Mesenteric fat pad (tissue), 1 donor: ENCODE measurements at places on chromosomes 7 and 10. TPM values are rescaled to one million over a fixed set of nuclear protein-coding genes. Genes with fewer than 3 reads are reported as not detected.

- no peak for DNase-seq
Observed at GRCh38 chr10:9289811-9290210, 1235.3 kb downstream of the GATA3 start.

- no peak for DNase-seq
Observed at GRCh38 chr7:146902728-146903127, 786.1 kb downstream of the CNTNAP2 start.

MYPN gene
- not detected for total RNA-seq

CYP2C8 gene
- 0.90 TPM for total RNA-seq

DNA sequence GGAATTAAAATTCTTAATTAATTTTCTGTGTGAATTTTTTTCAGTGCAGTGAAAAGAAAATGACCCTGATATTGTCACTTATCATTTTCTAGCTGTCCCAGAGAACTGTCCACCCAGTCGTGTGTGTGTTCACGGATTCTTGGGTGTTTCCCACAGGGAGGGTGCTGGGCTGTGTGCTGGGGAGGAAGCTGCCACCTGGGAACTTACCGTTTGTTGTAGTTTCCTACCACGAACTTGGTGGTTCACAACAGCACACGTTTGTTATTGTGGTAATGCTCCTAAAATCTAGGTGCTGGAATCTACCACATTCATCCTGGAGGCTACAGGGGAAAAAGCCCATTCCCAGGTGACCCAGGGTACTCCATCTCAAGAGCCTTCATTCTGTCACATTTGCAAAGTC is 276.1 kb downstream of the GLRX3 start:
- peak; percentile 39 for DNase-seq

ZNF800 gene
- total RNA-seq: 40.2 TPM

- no peak for DNase-seq
Observed at GRCh38 chr10:21402606-21403083, 122.8 kb downstream of the SKIDA1 start.

DNA sequence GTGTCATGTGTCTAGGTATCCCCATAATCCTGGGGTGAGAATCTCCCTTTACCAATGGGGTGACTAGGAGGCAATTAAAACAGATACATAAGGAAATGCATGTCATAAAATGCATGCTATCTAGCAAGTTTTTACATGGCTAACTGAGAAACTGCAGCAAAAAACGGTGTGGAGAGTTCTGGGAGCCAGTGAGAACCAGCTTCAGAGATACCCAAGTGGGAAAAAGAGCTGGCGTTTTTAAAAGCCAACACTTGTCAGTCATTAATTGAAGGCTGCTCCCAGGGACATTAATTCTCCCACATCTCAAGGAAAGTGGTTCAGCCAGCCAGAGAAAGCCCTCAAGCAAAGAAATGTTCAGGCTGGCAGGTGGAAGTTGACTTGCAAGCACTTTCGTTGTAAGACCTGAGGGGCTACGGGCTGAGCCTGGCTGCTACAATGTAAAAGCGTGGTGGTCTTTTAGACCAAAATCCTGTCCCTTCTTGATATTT is 28.1 kb downstream of the ST8SIA6 start:
- no peak for DNase-seq

GRCh38 chr7:127953423-127954356 is 77.5 kb downstream of the LRRC4 start:
- no peak for DNase-seq

- no peak for DNase-seq
Observed at GRCh38 chr7:51276967-51277366, 39.6 kb downstream of the COBL start.

PSAP gene
- total RNA-seq: 1,414 TPM

PODXL gene
- 32.6 TPM for total RNA-seq

DNA sequence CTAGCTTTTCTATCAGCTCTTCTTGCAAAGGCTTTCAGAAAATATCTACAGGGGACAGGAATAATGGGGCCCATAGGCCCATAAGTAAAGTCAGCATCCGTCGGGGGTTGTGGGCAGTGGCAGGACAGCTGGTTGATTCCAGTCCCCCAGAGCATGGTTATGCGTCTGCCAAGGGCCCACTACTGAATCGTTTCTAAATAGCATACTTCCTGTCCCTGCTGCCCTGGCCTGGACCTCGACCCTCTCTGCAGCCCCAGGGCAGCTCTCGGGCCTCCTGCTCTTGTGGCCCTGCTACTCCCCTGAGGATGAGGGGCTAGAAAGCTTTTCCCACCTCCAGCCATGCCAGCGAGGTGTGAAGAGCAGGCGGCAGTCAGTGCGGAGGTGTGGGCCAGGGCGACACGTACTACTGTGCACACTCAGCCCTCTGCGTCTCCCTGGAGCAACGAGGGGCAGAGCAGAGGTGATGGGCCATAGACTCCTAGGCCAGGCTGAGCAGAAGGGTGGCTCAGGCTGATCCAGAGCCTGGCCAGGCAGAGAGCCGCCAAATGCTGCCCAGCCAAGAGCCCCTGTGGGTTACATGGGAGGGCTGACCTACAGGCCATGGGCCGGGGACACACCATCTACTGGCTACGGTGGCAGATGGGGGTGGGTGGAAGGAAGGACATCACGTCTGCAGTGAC is 4.7 kb upstream of the OPN4 start:
- peak; percentile 86 for DNase-seq

PON2 gene
- total RNA-seq: 54.7 TPM

- no peak for DNase-seq
Observed at GRCh38 chr10:62815381-62816075, 638 bp downstream of the EGR2 start.

DNA sequence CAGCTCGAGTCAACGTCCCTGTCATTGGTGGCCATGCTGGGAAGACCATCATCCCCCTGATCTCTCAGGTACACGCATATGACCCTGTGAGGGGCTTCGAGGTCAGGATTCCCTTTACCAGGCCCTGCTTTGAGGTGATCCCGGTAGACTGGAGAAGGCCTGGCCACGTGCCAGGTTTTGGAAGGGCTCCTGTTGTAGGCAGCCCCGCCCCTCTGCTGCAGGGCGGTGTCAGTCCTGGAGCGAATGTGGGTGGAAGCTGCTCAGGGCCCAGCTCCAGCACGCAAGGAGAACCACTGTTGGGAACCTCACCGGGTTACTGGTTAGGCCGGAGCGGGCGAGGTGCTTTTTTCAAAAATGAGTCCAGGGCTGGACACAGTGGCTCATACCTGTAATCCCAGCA is 15.6 kb downstream of the MDH2 start:
- DNase-seq: no peak

CCDC146 gene
- total RNA-seq: 11.4 TPM

GRCh38 chr7:127995156-127995880 is 35.9 kb downstream of the LRRC4 start:
- no peak for DNase-seq

- no peak for DNase-seq
Observed at GRCh38 chr7:44494960-44495359, 4.5 kb upstream of the NUDCD3 start.

DNA sequence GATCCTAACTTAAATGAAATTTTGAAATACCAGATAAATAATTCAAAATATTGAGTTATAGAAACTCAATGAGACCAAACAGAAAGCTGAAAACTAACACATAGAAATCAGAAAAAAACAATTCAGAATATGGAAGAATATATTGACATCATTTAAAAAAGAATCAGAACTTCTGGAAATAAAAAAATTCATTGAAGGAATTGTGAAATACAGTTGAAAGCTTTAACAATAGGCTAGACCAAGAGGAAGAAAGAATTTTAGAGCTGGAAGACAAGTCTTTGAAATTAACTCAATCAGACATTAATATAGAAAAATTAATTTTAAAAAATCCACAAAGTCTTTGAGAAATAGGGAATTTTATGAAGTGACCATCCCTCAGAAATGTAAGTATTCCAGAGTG is 36.8 kb upstream of the AKR1C1 start:
- DNase-seq: no peak

GRCh38 chr7:41428381-41428780 is 274.5 kb downstream of the INHBA start:
- DNase-seq: no peak

DNA sequence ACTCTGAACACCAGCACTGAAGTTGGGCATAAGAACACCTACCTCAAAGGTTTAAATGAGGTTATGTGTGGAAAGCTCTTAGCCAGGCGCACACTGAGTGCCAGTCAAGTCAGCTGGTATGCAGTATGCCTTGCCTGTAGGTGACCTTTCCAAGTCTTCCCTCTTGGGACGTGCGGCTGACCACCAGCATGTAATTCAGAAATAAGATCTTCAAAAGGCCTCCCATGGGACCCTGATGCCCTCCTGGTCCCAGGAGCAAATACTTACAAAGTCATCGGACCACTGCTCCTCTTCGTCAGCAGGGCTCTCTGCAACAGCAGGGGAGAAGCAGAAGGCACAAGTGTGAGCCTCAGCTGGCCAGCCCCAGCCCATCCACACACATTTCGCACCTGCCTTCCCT is 40.8 kb downstream of the BLNK start:
- DNase-seq: no peak

CEP55 gene
- 0.16 TPM for total RNA-seq

ELN gene
- 95.5 TPM for total RNA-seq

FFAR4 gene
- 2.3 TPM for total RNA-seq

DNA sequence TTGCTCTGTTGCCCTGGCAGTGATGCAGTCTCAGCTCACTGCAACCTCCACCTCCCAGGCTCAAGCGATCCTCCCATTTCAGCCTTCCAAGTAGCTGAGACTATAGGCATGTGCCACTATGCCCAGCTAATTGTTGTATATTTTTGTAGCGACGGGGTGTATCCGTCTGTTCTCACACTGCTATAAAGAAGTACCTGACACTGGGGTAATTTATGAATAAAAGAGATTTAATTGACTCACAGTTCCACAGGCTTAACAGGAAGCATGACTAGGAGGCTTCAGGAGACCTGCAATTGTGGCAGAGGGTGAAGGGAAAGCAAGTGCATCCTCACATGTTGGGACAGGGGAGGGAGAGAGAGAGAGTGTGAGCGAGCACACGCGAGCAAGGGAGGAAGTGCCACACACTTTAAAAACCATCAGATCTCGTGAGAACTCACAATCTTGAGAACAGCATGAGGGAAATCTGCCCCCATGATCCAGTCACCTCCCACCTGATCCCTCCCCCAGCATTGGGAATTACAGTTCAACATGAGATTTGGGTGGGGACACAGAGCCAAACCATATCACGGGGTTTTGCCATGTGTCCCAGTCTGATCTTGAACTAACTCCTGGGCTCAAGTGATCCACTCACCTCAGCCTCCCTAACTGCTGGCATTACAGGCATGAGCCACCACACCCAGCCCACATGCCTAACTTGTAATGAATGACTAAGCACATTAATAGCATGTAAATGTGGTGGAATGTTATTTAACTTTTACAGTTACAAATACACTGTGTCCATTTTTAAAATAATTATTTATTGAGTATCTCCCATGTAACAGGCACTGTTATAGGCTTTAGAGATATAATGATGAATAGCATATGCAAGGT is 65.5 kb downstream of the RALA start:
- no peak for DNase-seq

DNA sequence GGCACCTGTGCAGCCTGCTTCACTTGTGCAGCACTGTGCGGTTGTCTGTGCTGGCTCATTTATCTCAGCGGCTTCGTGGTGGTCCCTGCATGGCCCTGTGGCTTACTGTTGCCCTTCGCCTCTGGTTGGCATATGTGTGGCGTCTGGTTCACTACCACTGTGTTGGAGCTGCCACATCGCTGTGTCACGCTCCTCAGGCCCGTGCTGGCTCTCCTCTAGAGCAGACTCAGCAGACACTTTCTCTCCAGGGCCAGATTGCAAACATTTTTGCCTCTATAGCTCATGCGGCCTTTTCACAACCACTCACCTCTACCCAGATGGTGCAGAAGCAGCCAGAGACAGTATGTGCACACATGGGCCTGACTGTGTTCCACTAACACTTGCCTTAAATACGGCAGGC is 37.9 kb downstream of the PPP2R2D start:
- no peak for DNase-seq

- no peak for DNase-seq
Observed at GRCh38 chr7:73682745-73683055, 553 bp downstream of the DNAJC30 start.

DNA sequence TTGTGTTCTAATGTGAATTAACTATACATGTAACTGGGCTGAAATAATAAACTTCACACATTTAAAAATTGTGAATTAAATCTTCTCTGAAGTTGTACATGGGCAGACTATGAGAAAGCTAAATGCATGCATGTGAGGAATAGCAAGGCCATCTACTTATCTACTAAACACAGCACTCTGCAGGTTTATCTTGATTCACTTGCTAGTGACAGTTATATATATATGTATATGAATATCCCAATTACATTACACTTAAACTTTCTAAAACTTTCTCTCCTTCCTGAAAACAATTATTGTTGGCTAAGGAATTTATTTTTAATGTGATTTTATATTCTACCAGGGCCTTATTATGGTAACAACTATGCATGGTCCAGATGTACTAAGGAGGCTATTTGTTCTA is 5.1 kb upstream of the SP4 start:
- no peak for DNase-seq

DNA sequence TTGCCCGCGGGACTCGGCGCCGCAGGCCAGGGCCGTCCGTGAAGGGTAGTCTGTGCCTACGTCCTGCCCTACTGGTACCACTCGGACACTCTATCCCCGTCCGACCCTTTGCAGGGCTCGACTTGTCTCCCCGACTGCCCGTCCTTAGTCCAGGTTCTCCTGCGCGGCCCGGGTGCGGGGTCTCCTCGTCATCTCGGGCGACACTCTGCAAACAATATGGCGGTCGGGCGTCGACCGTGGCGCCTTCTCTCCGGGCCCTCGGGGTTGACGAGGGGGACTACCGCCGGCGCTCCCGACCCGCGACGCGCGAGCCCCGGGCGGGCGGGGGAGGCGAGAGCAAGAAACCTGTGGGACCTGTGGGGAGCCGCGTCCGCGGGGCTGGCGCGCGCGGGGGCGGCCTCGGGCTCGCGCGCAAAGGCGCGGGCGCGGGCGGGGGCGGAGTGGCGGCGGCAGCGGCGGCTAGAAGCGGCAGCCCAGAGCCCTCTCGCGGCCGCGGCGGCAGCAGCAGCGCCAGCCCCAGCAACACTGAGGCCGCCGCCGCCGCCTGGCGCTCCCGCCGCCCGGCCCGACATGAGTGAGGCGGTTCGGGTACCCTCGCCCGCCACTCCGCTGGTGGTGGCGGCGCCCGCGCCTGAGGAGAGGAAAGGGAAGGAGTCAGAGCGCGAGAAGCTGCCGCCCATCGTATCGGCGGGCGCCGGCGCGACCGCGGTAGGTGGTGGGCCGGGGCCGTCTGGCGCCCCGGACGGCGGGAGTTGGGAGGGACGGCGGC is at the start of gene HECTD2:
Gene HECTD2, plus strand, starts transcription at position 476 of the 769 bp plus-strand sequence. Its CDS starts 95 bp downstream, at position 571.
- DNase-seq: peak; percentile 94
